ENCODE measurements at places on chromosomes 1 and 21. TPM values are rescaled to one million over a fixed set of nuclear protein-coding genes. Genes with fewer than 3 reads are reported as not detected.

The RPE65 gene
- total RNA-seq = not detected

The RCAN3 gene
- total RNA-seq = 11.6 TPM

The CTTNBP2NL gene
- total RNA-seq = 1.9 TPM

The KRTAP19-3 gene
- total RNA-seq = not detected

The LCK gene
- total RNA-seq = 3.5 TPM

The REG4 gene
- total RNA-seq = under 0.01 TPM

The SERPINC1 gene
- under 0.01 TPM for total RNA-seq

The LY9 gene
- total RNA-seq = 1.3 TPM

The WDR64 gene
- total RNA-seq = not detected

- no peak for DNase-seq
Measured at GRCh38 chr1:24119859-24120756, 8.2 kb upstream of the MYOM3 start.

GRCh38 chr1:77948841-77949424 lies 29.9 kb downstream of the FUBP1 start:
- peak; percentile 32 for DNase-seq

DNA sequence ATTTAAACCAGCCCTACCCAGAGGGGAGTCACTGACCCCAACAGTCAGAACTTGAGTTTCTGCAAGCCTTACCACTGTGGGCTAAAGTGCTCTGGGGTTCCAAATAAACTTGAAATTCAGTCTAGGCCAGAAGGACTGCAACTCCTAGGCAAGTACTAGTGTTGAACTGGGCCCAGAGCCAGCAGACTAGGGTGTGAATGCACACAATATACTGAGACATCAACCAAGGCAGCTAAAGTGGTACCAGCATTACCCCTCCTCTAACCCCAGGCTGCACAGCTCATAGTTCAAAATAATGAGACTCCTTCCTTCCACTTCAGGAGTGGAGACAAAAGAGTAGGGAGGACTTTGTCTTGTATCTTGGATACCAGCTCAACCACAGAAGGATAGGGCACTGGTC lies 18.9 kb upstream of the IL20 start:
- DNase-seq = no peak

GRCh38 chr1:12505231-12505630 lies 112.8 kb downstream of the DHRS3 start:
- no peak for DNase-seq

- no peak for DNase-seq
Measured at GRCh38 chr1:85992791-85993190, 163.8 kb downstream of the COL24A1 start.

GRCh38 chr1:201061049-201061448 lies 37.5 kb upstream of the KIF21B start:
- DNase-seq = no peak

DNA sequence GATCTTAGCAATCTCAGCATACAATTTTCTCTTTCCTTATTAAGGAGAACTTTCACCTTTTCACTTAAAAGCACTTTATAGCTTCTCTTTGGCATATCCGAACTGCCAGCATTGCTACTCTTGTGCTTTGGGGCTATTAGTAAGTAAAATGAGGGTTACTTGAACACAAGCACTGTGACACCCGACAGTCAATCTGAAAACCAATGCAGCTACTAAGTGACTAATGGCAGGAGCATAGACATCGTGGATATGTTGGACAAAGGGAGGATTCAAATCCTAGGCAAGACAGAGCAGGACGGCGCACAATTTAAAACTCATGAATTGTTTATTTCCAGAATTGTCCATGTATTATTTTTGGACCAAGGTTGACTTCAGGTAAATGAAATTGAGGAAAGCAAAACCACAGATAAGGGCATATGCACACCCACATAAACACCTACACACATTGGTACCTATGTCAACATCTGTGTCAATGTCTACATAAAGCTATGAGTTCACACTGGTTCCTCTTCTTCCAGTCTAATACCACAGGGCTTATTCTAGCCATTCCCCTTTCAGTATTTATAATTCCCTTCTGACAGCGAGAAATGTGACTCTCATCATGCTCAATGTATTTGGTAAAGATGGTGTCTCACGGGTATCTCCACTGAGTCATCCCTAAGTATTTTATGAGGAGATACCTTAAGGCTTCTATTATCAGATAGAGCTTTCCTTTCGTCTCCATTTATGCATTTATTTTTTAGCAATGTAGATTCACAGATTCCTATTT lies 75.3 kb upstream of the RALGPS2 start:
- no peak for DNase-seq

DNA sequence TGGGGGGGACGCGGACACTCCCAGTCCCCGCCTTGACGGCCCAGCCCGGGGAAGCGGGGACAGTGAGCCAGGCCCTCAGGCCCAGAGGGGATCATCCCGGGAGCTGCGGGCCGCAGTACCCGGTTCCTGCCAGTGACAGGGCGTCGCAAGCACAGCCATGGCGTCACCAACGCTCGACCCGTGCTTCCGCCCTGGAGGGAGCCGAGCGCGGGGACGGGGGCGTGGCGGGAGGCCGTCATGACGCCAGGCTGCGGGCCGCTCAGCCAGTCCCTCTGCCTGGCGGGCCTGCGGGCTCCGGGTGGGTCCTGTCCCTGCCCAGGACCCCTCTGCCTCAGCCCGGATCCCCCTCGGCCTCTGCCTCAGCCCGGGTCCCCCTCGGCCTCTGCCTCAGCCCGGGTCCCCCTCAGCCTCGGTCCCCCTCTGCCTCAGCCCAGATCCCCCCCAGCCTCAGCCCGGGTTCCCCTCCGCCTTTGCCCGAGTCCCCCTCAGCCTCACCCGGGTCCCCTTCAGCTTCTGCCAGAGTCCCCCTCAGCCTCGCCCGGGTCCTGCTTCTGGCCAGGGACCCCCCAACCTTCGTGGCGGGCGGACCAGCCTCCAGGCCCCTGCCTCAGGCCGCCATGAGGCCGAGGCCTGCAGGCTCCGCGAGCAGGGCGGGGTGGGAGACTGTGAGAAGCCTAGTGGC lies 2.3 kb upstream of the SLC2A5 start:
- DNase-seq = no peak

DNA sequence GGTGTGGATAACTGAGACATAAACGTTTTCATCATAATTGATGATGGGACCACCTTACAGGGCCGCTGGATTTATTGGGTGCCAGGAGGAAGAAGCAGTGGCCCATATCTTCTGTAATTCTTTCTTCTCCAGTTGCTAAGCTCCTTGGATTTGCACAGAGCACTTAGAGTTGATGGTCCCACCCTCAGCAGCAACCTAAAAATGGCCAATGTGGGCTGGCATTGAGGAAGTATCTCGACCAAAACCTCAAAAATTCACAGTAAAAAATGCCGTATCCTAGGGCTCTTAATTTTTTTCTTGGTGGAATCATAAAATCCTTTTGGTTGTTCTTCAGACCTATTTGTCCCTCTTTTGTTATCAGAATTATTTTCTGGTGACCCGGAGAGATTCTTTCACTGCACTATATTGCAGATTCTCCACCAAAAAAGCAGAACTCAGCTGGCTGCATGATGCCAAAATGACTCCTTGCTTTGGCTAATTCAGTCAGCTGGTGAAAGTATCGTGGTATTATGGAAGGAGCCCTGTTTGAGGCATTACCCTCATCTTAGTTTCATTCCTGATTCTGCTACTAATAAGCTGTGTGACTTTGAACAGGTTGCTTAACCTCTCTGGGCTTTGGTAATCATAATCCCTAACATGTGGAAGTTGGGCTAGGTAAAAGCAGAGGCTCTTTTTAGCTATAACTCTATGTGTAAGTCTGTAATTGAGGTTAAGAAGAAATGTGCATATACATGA lies 27.6 kb downstream of the KIRREL1 start:
- no peak for DNase-seq

DNA sequence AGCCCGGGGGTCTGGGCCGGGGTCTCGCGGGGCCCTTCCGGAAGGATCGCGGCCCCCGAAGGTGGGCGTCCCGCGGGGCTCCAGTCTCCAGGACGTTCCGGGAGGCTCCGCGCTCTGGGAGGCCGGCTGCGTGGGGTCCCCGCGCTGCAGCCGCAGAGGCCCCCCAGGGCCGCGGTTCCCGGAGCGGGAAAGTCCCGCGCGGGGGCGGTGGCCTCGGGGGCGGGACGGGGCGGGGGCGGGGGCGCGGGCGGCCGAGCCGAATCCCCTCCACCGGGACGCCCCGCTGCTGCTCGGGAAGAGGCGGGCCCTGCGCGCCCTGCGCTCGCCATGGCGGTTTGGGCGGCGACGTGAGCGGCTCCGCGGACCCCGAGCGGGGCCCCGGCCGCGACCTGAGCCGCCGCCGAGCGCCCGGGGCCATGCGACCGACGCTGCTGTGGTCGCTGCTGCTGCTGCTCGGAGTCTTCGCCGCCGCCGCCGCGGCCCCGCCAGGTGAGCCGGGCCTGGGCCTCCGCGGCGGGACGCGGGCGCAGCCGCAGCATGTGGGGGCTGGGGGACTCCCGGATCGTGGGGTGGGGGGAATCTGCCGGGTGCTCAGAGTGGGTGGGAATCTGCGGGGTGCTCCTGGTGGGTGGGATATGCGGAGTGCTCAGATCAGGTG lies at the start of gene IFNGR2:
TSS of gene IFNGR2 (plus strand) at position 286 of the 658 bp plus-strand sequence. CDS start at position 417, 131 bp downstream.
- peak; percentile 53 for DNase-seq

DNA sequence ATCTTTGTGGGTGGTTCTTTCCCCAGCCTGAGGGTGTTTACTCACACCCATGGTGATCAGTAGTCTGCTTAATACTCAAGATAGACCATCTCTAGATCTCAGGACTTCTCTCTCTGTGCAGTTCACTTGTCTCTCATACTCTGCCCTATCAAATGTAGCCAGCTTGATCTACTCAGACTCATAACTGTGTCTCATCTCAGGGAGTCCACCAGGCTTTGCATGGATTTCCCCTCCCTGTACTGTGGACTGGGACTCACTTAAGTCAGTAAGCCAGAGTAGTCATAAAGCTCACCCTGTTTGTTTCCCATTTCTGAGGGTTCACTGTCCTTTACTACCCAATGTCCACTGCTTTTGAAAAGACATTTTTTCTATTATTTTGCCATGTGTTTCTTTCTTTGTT lies 41.8 kb downstream of the LYPLAL1 start:
- DNase-seq = no peak

DNA sequence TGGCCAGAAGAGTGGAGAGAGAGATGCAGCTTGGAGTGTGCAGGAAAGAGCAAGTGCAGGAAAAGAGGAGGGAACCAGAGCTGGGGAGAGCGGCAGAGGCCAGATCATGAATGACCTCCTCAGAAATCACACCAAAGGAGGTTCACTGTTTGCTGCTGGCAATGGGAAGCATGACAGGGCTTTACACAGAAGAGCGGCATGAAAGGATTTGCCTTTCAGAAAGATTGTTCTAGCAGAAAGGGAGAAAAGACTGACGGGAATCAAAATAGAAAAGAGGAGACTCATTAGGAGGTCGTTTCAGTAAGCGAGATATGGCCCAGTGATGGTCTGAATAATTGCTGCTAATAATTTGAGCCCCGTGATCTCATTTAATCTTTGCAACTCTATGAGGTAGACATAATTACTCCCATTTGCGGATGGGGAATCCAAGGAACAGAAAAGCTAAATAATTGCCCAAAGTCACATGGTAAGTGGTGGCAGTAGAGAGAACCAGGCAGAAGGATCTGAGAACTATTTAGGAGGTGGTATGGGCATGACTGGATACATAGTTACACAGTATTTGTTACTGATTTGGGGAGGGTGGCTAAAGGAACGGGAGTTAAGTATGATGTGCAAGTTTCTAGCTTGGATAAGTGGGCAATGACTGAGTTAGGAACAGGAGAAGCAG lies 12.5 kb upstream of the HNRNPR start:
- DNase-seq = no peak

- DNase-seq = no peak
Measured at GRCh38 chr1:100671601-100672000, 47.9 kb upstream of the VCAM1 start.

- no peak for DNase-seq
Measured at GRCh38 chr1:66206563-66207144, 327.3 kb upstream of the SGIP1 start.

DNA sequence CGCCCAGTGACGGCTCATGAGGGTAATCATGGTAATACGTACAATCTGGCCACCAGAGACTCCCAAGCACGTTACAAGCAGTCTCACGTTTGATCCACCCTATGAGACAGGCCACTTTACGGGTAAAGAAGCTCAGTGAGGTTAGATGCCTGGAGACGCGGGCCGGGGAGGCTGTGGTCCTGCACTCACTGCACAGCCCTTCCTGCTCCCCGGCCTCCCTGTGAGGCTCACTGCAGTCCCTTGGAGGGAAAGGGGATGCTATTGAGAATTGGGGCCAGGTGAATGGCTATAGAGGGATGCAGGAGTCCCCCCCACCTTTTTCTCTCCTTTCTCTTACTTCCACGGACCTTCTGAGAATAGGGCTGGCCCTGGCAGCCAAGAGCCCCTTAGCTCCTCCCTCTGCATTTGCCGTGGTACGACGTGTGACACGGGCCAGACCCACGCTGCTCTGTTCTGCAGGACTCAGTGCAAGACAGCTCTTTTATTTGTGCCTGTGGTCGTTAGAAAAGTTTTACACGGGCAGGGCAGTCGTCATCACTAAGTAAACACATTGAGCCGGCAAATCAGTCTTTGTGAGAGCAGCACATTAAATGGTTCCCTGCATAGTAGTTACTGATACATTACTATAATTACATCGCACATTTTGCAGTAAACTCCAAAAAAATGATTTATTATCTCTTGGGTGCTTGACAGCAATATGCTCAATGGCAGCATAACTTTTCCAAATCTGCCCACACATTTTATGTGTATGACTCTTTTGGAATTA lies 18.8 kb downstream of the KIF26B start:
- no peak for DNase-seq

- no peak for DNase-seq
Measured at GRCh38 chr1:6188466-6188865, 8.3 kb upstream of the CHD5 start.

GRCh38 chr1:36411674-36412648 lies 14.3 kb upstream of the LSM10 start:
- no peak for DNase-seq

GRCh38 chr1:113654883-113655282 lies 104.4 kb downstream of the PHTF1 start:
- DNase-seq = no peak

DNA sequence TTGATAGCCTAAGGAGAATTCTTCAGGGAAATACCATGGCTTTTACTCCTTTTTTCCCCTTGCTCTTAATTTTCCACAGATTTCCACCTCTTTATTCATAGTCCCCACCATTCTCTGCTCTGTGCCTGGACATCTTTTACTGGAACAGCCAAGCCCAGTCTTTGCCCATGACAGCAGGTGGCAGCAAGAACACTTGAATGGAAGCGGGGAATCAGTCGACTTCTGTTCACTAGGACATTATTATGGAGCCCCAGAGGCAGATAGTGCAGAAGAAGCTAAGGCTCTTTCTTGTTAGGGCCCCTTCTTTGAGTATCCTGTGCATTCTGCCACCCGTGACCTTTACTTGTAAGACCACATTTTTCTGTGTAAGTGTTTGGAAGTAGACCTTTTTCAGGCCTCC lies 6.3 kb downstream of the OR14I1 start:
- no peak for DNase-seq

DNA sequence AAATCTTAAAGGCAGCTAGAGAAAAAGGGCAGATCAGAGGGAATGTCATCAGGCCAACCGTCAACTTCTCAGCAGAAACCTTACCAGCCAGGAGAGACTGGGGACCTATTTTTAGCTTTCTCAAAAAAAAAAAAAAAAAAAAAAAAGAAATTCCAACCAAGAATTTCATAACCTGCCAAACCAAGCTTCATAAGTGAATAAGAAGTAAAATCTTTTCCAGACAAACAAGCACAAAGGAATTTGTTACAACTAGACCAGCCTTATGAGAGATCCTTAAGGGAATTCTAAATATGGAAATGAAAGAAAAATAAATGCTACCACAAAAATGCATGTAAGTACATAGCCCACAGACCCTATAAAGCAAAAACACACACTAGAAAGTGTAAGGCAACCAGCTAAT lies 267.7 kb downstream of the AKT3 start:
- DNase-seq = peak; percentile 52

Measured in hematopoietic multipotent progenitor cell (in vitro differentiated cells).